ENCODE measurements at places on chromosomes 12 and 14. TPM values are rescaled to one million over a fixed set of nuclear protein-coding genes. Genes with fewer than 3 reads are reported as not detected.
A peak's percentile ranks its signal among the peaks of the same experiment; 100 is the strongest.

GRCh38 chr14:51337520-51337919, 97.5 kb downstream of the TMX1 start:
- H3K27ac ChIP-seq = no peak overlapping the region
- no peak overlapping the region for H3K4me3 ChIP-seq
- DNase-seq = peak; percentile 91

DNA sequence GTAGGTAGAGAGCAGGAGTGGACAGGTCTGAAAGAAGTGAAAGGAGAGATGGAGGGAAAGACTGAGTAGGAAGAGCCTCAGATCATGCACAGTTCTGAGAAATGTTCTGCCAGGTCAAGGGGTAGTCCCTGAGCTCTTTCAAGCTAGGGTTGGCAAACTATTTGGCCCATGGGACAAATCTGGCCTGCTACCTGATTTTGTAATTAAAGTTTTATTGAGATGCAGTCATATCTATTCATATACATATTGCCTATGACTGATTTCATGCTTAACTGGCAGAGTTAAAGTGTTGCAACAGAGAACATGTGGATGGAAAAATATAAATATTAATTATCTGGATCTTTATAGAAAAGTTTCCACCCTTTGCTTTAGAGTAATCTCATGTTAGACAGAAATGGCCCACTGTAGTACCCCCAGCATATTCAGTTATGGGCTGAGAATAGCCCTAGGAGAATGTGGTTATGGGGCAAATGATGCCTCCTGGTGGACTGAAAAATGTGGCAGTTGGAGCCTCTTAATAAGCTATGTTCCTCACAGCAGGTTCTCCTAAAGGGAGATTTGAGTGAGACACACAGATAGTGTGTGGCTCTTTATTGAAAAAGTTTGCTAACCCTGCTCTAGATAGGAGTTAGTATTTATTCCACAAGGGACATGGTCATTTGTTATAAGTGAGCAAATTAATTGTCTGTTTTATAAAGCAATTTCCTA, 476.9 kb downstream of the LRIG3 start:
- H3K4me3 ChIP-seq = no peak overlapping the region
- no peaks in the 10 kb centered on the region for H3K36me3 ChIP-seq
- H3K27me3 ChIP-seq = no peaks in the 10 kb centered on the region
- DNase-seq = no peak
- no peak overlapping the region for H3K27ac ChIP-seq

- no peak overlapping the region for H3K27ac ChIP-seq
- DNase-seq = no peak
- H3K4me3 ChIP-seq = no peak overlapping the region
- peaks cover 23% of the 10 kb centered on the region for H3K4me1 ChIP-seq
- no peaks in the 10 kb centered on the region for H3K27me3 ChIP-seq
- H3K36me3 ChIP-seq = no peaks in the 10 kb centered on the region
Observed at GRCh38 chr14:105018414-105018813, 2.5 kb downstream of the CDCA4 start.

Gene CNTN1
- 63.1 TPM for total RNA-seq

GRCh38 chr12:21183721-21184275, 52.8 kb downstream of the SLCO1B1 start:
- H3K27ac ChIP-seq = no peak overlapping the region
- H3K4me1 ChIP-seq = no peaks in the 10 kb centered on the region
- no peak overlapping the region for H3K4me3 ChIP-seq
- no peak for DNase-seq
